OCI-M1 (cell line): ENCODE measurements at places on chromosomes 16 and 17.

GRCh38 chr16:11534262-11534661, 52.5 kb downstream of the LITAF start:
- no peak for DNase-seq

GRCh38 chr17:73289549-73290254, 22.1 kb downstream of the CDC42EP4 start:
- no peak for DNase-seq

DNA sequence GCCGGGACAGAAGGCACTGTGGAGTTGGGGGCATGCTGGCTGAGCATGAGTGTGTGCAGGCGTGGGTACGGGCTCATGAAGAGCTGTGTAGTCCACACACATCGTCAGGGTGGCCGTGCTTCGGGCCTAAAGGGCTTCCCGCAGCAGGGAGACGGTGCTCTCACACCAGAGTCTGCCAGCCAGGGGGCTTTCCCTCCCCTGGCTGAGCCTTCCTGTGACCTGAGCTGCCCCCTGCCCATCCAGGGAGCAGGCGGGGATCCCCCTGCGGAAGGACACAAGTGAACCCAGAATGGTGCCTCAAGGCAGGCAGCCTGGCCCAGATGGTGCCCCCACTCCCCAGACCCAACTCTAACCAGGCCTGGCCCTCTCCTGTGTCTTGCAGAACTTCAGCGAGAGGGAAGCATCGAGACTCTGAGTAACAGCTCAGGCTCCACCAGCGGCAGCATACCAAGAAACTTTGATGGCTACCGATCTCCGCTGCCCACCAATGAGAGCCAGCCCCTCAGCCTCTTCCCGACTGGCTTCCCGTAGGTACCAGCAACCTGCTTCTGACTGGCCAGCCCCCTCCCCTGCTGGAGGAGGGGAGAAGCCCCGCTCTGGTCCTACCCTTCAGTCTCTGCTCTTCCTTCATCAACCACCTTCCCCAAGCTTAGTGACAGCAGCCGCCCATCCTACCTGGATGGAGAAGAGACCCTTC, 7.9 kb upstream of the TBX2 start:
- DNase-seq = no peak

GRCh38 chr17:73802314-73802713, 158.1 kb upstream of the SDK2 start:
- DNase-seq = no peak

DNA sequence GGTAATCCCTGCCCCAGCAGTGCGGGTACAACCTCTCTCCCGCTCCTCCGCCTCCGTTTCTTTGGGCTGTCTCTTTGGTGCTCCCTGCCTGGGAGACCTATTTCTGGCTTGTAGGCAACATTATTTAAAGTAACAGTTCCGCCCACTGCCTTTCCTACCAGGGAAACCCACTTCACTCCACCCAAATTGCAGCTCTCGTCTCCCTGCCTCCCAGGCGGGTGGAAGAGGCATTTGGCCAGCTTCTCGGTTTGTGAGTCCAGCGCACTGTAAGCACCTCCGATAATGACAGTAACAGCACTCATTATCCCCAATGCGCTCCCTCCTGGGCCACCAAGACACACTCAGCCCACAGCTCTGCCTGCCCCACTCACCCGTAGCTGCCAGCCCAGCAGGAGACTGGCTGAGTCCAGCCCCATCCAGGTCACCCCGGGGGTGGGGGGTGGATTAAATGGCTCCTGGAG, 165.1 kb upstream of the CDC42EP4 start:
- no peak for DNase-seq

DNA sequence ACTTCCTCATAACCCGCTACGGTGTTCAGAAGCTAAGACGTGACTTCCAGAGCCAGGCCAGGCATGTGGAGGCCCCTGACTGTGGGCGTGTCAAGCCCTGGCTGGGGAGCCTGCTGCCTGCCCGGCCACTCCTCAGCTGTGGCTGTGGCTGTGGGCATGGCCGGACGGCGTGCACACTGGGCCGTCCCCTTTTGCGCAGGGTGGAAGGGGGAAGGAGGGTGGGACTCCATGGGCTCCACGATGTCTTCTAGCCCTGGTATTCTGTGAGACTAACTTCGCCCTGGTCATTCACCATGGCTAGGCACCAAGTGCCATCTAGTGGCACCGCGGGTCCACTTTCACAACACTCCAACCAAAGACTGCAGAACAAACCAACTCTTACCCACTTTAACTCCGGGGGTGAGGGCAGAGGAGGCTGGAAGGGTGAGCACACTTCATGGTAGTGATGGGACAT, 67.9 kb downstream of the N4BP1 start:
- DNase-seq = peak; percentile 12

GRCh38 chr16:30183233-30184095, at the start of gene CORO1A:
CORO1A (plus strand) TSS chr16:30183602; CDS start chr16:30185210, 1,608 bp downstream.
- peak; percentile 89 for DNase-seq

GRCh38 chr17:17880577-17881196, 43.9 kb upstream of the SREBF1 start:
- no peak for DNase-seq

DNA sequence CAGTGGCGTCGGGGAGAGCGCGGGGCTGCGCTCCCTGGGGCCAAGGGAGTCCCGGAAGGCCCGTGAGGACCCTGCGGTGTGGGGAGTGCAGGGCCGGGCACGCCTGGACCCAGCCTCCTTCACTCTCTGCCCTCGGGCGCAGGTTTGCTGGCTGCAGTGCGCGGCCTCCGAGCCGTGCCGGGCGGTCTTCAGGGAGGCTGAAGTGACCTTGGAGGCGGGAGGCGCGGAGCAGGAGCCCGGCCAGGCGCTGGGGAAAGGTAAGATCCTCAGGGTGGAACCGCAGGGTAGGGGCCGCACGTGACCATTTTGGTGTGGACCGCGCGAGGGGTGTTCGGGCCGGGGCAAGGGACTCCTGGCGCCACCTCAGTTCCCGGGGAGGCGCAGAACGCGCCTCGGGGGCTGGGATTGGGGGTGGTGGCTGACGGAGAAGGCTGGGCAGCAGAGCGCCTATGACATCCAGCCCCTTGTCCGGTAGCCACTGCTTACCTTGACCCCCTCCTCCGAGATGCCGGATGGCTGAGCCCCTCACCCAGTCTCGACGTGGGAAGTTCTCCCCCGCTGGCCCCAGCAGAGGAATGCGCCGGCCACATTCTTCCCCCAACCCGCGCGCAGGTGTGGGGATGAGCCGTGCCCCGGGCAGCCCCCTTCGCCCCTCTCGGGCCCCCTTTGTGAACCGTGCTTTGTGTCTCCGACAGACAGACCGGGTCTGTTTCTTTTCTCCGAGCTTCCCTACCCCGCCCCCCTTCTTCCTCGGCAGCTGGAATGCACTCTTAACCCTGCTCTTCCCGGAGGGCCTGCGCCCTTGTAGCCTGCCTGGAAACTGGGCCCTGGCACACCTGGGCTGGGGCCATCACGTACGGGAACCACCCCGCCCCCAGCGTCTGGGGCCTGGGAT, 631 bp downstream of the CDH3 start:
- no peak for DNase-seq

GRCh38 chr16:30335598-30336474, 19.3 kb downstream of the CD2BP2 start:
- DNase-seq = no peak

GRCh38 chr17:75889454-75889853, 7.3 kb downstream of the TRIM65 start:
- no peak for DNase-seq

DNA sequence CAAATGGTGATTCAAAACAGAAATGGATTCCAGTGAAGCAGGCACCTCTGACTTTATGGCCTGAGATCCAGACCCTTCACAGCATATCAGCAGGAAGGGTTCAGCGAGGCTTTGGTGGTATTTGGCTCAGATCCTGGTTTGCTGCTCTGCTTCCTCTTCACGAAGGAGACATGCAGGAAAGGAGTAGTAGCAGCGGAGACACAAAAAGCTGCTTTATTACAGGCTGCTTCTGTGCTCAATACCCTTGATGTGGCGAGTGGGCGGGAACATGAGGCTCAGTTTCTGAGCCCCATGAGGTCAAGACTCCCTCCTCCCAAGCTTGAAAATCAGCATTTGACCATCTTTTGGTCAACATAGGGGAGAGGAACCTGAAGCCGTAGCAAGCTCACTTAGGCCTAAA, 213.3 kb upstream of the AXIN2 start:
- no peak for DNase-seq

DNA sequence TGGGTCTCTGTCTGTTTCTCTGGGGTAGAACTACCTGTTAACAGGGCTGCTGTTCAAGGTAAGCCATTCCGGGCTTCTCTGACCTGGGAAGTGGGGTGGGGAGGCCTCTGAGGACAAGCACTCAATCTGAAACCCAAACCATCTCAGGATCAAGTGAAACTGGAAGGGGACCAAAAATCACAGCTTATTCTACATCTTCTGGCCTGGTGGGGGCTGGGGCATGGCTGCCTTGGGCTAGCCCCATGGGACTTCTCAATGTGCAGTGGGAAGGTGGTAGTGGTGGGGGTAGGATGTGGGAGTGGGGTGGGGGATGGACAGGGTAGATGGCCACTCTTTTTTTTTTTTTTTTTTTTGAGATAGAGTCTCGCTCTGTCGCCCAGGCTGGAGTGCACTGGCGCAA, 5.5 kb downstream of the FLOT2 start:
- no peak for DNase-seq

DNA sequence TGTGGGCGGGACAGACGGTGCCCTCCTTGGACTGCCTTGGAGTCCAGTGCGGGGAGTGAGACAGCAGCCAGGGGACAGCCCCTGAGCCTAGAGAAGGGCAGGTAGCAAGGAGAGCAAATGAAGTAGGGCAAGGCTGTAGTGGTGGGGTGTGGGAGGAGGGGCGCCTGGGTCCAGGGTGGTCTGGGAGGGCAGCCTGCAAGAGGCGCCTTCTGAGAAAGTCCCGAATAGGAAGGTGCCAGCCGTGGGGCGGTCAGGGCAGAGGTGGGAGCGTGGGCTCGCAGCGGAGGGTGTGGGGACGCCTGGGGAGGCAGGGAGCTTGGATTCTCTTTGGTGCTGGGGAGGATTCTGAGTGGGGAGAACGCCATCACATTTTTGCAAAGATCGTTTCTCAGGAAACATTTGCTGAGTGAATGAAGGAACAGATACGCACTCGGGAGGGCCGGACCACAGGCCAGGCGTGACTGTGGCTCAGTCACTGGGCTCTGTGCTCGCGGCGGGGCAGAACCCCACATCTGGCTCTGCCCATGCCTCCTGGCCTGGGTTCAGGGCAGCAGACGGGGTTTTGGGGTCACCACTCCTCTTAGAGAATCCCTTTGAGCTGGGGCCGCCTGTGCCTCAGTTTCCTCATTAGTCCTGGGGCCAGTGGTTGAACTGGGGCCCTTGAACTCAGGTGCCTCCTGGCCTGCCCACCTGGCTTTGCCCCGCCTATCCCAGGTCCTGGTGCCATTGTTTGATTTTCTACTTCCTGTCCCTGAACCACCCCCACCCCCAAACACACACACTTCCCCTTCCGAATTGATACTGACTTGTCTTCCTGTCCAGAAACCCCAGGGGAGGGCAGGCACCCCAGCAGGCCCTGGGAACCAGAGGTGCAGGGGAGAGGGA, 4.2 kb downstream of the SNN start:
- peak; percentile 10 for DNase-seq

- DNase-seq = no peak
Observed at GRCh38 chr16:66309215-66309807, 57.2 kb upstream of the CDH5 start.

DNA sequence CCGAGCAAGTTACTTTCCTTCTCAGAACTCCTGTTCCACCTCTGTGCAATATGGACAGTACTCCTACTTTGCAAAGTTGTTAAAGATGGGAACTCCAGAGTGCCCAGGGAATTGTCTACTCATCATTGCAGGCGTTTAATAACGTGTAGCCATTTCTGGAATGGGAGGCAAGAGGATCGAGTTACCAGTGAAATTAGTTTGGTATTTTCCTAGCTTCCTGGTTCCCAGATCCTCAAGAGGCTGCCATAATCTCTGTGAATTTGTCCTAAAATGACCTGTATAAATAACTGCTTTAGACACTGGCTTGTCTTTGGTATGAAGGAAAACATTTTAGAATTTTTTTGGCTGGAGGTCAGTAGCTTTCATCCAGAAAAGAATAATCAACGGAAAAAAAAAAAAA, 27.7 kb downstream of the WWOX start:
- DNase-seq = no peak

- DNase-seq = no peak
Observed at GRCh38 chr17:4853208-4853671, 20.1 kb downstream of the MINK1 start.
